T-cell (primary cell): ENCODE measurements at places on chromosomes 4 and X.

- DNase-seq: no peak
Observed at GRCh38 chr4:76655566-76656479, 220.8 kb downstream of the SHROOM3 start.

DNA sequence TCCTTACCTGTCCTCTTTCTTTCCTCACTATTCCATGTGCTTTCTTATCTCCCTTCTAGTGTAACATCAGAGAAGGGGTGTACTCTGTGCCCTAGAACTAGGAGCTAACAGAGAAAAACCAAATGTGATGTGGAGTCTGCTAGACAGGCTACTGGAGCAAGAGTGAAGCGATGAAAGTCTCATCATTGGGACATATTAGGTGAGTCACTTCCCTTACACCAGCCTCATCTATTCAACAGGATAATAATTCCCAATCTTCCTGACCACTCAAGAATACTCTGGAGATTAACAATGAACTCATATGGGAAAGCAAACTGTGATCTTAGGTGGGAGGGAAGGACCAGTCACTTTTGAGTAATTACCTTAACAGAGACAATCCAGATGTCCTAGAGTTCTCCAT, 58.1 kb downstream of the RAB40A start:
- no peak for DNase-seq

DNA sequence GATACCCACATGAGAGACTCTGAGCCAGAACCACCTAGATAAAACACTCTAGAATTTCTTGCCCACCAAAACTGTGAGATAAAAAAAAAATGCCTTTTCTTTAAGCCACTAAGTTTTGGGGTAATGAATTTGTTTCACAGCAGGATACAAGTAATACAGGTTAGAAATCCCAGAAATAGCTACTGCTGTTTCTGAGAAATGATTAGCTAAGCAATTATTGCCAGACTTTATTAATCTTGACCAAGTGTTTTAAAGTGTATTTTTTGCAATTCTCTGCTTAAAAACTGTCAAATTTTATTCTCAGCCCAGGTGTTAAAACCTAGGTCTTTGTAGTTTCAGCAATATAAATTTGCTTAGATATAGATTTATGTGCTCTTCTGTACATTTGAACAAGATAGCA, 58.6 kb upstream of the CAPN6 start:
- no peak for DNase-seq

- DNase-seq: no peak
Observed at GRCh38 chr4:8157496-8157895, 1.1 kb downstream of the ABLIM2 start.

- no peak for DNase-seq
Observed at GRCh38 chr4:147586637-147587036, 30.6 kb upstream of the TMEM184C start.

- DNase-seq: no peak
Observed at GRCh38 chrX:145751943-145752342, 65.7 kb upstream of the SLITRK2 start.

DNA sequence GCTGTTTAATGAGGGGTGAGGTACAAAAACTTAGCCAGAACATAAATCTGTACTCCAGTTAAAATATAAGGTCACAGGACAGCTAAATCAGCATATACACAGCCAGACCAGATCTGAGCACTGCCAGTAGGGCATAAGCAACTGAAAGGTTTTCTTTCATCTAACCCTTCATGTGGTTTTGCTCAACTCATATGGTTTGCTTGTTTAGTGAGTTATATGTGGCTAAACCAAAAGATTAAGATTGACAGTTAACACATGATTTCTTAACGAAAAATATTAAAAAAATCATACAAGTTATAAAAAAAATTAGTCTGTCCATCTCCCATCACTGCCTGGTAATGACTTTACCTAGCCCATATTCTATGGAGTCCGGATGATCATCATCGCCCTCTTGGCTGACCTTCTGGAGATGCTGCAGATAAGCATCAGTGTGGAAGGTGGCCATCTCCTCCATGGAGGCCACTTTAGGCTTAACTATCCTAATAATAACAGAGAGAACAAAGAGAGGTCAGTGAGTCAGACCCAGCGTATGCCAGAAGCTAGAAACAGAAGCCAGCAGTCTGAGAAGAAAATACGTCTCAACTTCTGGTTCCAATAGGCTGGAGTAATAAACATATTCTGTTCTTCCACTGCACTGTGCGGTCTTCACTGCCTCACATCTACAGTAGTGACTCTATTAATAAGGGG, 4.1 kb downstream of the HDAC8 start:
- no peak for DNase-seq

GRCh38 chr4:145670422-145670821, 9.5 kb upstream of the C4orf51 start:
- DNase-seq: no peak

GRCh38 chr4:8189551-8190466, 9.3 kb upstream of the SH3TC1 start:
- no peak for DNase-seq

DNA sequence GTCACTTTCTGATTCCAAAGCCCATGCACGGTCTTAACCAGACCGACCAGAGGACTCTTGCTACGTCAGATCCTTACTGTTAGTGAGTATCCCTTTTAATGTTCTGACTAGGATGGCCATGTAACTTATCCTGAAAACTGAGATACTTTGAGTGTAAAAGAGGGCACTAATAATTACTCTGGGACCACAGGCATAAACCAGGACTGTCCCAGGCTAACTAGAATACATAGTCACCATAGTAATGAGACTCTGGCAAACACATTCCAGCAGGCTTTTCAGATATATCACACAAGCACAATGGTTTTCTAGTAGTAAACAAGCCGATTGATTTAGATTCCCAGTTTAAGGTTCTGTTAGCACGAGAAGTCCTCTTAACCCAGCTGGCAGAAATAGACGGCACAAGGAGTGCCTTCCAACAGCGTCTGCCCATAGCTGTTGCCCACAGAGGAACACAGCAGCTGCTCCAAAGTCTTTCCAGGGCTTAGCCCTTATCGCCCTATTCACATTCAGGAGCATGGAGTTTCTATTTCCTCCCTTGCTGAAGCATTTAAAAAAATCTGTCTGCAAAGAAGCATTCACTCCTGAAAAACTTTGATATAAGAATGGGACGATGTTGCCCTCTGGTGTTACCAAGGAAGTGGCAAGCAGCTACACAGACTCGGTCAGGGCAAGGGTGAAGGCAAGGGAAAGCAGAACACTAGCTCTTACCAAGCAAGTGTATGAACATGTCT, 92.4 kb downstream of the CXCL13 start:
- no peak for DNase-seq

DNA sequence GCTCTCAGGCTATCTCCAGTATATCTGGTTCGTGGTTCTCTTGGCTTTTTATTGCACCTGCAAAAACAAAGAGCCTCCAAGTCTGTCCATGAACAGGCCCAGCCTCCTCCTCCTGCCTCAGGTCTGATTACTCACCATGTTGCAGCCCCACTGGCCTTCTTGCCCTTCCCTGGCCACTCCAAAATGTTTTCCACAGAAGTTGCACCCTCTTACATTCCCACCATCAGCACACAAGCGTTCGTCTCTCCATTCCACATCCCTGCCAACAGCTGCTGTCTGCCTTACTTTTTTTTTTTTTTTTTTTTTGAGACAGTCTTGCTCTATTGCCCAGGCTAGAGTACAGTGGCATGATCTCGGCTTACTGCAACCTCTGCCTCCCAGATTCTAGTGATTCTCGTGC, 86.7 kb downstream of the RFC1 start:
- DNase-seq: no peak

DNA sequence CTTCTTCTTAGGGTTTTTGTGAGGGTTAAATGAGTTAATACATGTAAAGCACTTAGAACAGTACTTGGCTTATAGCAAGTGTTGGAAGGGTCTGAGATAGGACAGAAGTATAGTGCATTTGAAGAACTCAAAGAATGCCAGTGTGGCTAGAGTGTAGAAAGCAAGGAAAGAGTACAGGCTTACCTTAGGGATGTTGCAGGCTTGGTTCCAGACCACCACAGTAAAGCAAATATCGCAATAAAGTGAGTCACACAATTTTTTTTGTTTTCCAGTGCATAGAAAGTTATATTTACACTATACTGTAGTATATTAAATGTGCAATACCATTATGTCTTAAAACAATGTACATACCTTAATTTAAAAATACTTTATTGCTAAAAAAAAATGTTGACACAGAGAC, 41.3 kb downstream of the KIF4A start:
- DNase-seq: no peak

DNA sequence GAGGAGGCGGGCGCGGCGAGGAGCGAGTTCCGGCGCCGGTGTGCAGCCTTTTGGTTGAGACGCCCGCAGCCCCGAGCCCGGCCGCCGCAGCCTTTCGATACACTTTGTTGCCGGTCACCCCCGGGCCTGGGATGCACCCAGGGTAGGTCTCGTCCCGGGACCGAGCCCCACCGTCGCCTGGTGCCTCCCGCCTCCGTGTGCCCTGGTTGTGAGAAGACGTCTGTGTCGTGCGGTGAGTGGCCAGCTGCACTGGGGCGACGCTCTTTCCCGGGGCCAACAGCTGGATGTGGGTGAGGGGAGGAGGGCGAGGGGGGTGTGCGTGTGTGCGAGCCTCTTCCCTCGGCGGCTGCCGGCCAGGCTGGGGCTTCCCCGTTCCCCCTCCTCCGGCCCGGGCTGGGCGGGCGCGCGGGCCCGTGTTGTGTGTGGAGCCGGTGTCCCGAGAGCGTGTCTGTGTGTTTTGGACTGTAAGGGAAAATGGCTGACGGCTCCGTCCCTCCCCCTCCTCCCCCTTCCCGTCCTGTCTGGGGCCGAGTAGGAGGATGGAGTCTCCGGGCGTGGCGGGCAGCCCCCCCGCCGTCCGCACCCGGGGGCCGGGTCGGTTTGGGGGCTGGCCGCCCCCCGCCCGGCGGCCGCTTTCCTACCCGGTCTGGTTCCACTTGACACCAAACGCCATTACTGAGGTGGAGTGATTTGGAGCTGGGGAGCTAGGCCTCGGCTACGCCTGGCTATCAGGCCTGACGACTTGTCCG, 807 bp downstream of the USP9X start:
- peak; percentile 5 for DNase-seq

DNA sequence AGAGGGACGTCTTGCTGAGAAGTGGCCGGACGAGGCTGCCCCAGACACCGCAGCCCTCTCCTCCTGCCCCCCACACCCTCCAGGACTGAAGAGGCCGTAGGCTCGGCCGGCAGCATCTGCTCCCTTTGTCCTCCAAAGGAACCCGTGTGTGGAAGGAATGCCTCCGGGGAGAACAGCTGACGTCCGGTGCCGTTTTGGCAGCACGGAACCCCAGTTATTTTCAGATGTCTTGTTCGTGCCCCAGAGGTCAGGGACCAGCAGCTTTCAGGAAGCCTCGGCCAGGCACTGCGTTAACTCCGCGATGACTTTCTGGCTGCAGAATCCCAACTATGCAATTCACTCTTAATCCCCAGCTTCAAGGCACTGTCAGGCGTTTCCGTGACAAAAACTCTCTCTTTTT, 10.9 kb upstream of the PPP2R3B start:
- no peak for DNase-seq

- no peak for DNase-seq
Observed at GRCh38 chr4:182555997-182556418, 312.8 kb downstream of the TENM3 start.

DNA sequence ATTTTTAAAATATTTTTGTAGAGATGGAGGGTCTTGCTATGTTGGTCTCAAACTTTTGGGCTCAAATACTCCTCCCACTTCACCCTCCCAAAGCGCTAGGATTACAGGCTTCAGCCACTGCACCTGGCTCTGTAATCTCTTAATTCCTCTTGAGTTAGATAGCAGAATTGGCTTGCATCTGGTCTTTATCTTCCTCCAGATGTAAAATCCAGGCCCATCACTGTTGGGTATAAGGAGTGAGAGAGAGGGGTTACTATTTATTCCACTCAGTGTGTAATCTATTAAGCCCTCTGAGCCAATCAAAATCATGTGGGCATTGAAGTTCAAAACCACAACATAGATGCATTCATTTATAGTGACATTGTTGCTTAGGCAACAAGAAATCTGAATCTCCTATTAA, 33.9 kb downstream of the ANK2 start:
- no peak for DNase-seq

DNA sequence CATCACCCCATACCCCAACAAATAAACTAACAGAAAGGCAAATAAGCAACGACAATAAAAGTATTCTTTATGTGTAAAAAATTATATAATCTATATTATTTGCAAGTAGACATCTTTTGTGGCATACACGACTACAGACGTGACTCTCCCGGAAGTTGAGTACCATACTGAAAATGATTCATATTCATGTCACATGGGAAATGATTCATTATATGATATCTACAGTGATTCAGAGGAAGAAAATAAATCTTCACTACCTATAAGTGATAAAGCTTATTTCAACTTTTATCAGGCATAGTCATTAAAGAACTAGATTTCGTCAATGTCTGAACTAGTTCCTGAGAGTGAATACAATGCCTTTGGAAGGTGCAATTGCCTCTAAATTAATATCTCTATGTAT, 4.6 kb upstream of the ANTXR2 start:
- DNase-seq: no peak

DNA sequence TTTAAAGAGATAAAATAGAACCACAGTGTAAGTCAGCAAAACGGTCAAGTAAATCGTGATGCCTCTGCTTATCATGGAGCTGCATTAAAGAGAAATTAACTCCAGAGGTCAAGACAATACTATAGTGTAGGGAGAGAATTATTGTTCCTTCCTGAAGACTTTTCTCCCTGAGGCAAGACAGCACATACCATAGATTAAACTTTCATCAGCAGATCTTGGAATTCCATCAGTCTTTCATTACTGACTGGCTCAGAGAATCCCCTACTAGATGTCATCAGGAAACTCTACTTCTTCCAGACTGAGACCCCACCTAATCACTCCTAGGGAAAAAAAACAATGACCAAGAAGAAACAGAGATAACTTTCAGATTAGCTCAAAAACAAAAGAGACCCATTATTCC, 131.3 kb downstream of the NSUN7 start:
- DNase-seq: no peak

DNA sequence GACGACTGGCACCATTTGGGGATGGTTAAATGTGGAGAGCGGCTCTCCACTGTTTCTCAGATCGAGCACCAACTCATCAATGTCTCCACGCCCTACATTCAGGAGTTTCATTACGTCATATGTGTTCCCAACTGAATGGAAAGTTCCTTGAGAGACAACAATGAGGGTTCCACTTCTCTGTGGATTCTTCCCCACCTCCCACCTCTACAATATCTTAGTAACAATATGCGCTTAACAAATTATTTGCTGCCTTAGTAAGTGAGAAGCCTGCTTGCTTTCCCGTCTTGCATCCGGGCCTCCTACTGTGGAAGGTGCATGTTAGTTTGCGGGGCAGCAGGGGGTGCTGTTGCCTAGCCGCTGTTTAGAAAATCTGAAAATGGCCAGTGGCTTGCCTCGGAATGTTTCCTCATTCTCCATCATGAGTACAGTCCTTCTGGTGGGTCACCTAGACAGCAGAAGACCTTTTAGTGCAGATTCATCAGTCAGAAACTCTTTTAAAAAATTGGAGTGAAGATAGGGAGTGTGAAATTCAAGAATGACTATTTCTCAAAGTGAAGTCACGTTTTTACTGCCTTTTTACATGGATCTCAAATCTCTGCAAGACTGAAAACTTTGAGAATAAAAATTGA, 55.7 kb downstream of the PHOX2B start:
- no peak for DNase-seq

- DNase-seq: no peak
Observed at GRCh38 chr4:133178956-133179355, 29.9 kb downstream of the PCDH10 start.

GRCh38 chrX:21725496-21725895, 32.4 kb downstream of the SMPX start:
- peak; percentile 0 for DNase-seq
